ENCODE measurements at places on chromosomes 7 and 10.

GRCh38 chr7:111760043-111760442 is 197.8 kb upstream of the IMMP2L start:
- DNase-seq: no peak

DNA sequence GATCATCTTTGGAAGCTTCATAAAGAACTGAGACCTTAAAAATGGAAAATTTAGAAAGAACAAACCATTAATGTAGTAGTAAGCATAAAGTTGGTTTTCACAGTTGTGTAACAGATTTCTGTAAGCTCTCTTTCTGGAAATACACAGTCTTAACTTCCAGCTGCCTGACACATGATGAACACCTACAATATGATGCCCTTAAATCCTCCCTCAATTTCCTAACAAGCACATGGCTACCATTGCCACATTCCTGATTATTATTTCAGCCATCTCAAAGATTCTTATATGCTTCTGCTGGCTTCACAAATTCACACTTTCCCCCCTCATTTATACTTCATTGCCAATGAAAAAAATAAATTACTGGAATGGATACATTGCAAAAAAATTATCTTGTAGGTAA is 49.4 kb downstream of the PLXDC2 start:
- no peak for DNase-seq

DNA sequence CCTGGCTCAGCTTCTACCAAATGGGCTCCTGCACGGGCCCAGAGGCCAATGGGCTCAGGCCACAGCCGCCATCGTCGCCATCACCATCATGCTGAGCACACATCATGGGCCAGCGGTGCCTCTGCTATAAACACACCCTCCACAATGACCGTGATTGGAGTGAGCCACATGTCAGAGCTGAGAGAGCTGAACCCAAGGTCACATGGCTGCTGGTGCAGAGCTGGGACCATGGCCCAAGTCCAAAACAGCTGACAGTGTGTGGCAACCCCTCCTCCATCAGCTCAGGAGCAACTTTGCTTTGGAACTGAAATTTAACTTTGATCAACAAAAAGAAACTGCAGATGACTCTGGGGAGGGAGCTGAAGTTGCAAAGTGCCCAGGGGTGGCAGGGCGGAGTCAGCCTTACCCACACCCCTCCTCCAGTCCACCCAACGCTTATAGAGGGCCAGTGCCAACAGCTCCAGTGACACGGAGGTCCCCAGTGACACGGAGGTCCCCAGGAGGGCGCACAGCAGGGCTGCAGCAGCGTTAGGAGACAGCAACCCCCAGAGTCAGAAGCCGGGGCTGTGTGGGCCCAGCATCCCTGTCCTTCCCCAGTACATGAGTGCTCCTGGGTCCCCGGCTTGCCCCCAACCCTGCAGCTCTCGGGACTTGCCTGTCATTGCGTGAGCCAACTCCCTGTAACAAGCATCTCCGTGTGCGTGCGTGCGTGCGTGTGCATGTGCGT is 249.6 kb downstream of the ELFN1 start:
- DNase-seq: no peak

GRCh38 chr7:104814671-104815400 is 199.2 kb upstream of the KMT2E start:
- DNase-seq: no peak

GRCh38 chr7:142590830-142591457 is 158.3 kb upstream of the PRSS1 start:
- DNase-seq: no peak

GRCh38 chr10:130371666-130372065 is 235.5 kb downstream of the GLRX3 start:
- no peak for DNase-seq

All from mesothelial cell of epicardium (in vitro differentiated cells).